ENCODE measurements at places on chromosomes 16 and 17. TPM values are rescaled to one million over a fixed set of nuclear protein-coding genes. Genes with fewer than 3 reads are reported as not detected.

KRT222 gene
- 0.31 TPM for total RNA-seq

DNA sequence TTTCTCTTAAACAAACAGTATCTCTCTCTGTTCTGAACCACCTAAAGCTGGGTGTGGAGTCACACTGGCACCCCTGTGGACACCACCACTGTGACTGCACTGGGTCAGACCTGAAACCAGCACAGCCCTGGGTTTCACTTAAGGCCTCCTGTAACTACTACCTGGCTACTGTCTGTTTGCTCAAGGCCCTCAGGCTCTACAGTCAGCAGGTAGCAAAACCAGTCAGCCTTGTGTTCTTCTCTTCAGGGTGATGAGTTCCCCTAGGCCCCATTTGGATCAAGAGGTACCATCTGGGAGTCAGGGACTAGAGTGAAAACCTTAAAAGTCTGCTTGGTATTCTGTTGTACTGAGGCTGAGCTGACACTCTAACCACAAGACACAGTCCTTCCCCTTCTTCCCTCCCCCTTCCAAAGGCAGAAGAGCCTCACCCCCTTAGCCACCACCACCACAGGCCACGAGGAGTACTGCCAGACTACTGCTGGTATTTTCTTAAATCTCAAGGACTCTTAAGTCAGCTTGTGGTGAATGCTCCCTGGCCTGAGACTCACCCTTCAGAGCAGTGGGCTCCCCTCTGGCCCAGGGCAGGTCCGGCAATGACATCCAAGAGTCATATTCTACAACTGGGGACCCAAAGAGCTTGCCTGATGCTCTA, 153.2 kb upstream of the MON1B start:
- no peak overlapping the region for H3K4me3 ChIP-seq
- no peaks in the 10 kb centered on the region for H3K4me1 ChIP-seq
- no peak overlapping the region for H3K27ac ChIP-seq
- no peaks in the 10 kb centered on the region for H3K36me3 ChIP-seq
- no peak for DNase-seq

- no peak for DNase-seq
- no peak overlapping the region for H3K27ac ChIP-seq
- no peaks in the 10 kb centered on the region for H3K27me3 ChIP-seq
- H3K4me3 ChIP-seq = no peak overlapping the region
- H3K4me1 ChIP-seq = no peaks in the 10 kb centered on the region
Observed at GRCh38 chr17:14436266-14436665, 135.4 kb downstream of the HS3ST3B1 start.

- H3K27ac ChIP-seq = no peak overlapping the region
- peaks cover 12% of the 10 kb centered on the region for H3K4me1 ChIP-seq
- DNase-seq = peak; percentile 45
- no peaks in the 10 kb centered on the region for H3K27me3 ChIP-seq
Observed at GRCh38 chr16:84982434-84982833, 28.9 kb downstream of the ZDHHC7 start.

ABCA3 gene
- 9.6 TPM for total RNA-seq

GRCh38 chr17:66963521-66963908, 992 bp upstream of the CACNG4 start:
- no peak overlapping the region for H3K27ac ChIP-seq
- peaks cover 22% of the 10 kb centered on the region for H3K4me1 ChIP-seq
- no peak for DNase-seq
- H3K4me3 ChIP-seq = no peak overlapping the region

DNA sequence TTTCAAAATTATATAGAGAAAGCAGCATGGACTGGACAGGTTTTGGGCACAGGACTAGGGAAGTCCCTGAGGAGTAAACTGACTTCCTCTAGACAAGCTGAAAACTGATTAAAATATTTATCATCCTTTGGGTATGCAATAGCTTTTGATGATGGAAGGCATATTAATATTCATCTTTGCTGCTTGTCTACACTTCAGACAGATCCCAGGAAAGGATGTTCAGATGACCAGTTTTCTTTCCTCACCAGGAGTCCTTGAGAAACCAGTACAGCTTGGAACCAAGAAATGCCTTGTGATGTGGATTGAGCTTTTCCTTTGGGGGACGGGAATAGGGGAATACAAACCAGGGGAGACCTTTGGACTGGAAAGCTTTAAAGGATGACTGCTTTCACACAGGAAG, 195.5 kb downstream of the FTO start:
- H3K4me3 ChIP-seq = no peak overlapping the region
- no peak for DNase-seq
- no peaks in the 10 kb centered on the region for H3K36me3 ChIP-seq

DNA sequence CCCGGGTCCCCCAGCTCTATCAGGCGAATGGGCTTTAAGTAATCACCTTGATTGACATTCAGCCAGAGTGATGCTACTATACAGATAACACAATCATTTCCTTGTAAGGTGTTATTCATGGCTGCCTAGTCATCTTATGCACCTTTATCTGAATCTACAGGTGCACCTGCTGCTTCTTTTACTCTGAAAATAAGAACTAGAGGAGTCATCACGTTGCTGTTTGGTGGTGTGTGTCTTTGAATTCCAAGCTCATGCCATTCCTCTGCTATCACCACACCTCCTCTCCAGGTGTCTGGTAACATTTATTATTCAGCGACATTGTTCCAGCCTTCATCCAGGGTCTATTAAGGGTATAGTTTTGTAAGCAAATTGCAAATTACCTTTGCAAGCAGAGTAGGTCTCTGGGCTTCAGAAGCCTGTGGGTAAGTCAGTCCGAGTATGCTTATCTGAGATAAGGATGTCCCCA, 51.9 kb downstream of the NOS2 start:
- H3K27me3 ChIP-seq = no peaks in the 10 kb centered on the region
- no peaks in the 10 kb centered on the region for H3K4me1 ChIP-seq
- no peak overlapping the region for H3K27ac ChIP-seq
- no peaks in the 10 kb centered on the region for H3K36me3 ChIP-seq
- no peak overlapping the region for H3K4me3 ChIP-seq

DNA sequence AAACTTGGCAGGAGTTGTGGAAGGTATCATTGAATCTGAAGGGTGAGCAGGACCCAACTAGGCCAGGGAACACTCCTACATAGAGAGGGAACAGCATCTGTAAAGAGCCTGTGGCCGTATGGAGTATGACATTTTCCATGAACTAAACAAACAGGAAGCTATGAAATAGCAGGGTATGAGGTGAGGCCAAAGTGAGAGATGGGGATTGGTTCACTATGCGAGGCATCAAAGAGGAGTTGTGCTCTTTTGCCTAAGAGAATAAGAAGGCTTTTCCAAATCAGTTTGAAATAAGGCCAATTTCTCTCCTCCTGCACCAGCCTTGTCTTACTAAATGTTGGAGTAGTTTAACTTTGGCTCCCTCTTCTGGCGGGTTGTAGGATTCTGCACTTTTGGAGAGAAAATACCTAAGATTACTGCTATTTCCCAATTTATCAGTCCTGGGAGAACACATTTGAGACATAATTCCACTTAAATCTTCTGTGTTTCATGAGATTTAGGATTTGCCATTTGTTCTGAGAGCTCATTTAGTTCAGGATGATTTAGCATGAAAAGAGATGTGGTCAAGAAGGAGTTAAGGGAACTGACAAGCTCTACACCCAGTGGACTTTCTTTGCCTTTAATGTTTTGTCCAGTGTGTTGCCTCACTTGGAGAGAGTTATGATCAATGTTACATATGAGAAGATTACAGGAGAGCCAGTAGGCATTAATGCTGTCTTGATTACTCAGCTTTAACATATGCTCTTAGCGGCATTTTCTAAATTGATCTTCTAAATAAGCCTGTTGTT, 55.4 kb downstream of the TNRC6C start:
- peak overlapping the region; percentile 6 for H3K27ac ChIP-seq
- H3K27me3 ChIP-seq = no peaks in the 10 kb centered on the region
- DNase-seq = no peak
- H3K4me1 ChIP-seq = peaks cover 6% of the 10 kb centered on the region
- H3K4me3 ChIP-seq = no peak overlapping the region

BAIAP3 gene
- total RNA-seq = 2.5 TPM
